ENCODE measurements at places on chromosomes 6 and 20.
A peak's percentile ranks its signal among the peaks of the same experiment; 100 is the strongest.

DNA sequence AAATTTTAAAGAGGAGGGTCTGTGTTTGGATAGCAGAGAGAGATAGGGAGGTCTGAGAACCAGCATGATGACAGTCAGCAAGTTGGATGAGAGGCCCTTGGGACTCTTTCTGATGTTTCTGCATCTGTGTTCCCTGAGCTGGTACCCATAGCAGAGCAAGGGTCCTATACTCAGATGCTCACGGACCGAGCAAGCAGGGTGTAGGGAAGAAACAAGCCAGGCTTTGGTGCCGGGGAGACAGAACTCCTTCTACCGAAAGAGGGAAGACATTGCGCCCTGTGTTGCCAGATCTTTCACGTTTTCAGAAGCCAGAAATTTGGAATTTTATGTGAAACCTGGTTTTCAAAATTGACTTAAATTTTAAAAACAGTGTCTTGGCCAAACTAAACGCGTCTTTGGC is 34.6 kb downstream of the NEDD9 start:
- H3K36me3 ChIP-seq, result peaks cover 14% of the 10 kb centered on the region
- no peak overlapping the region for H3K27ac ChIP-seq
- DNase-seq, result no peak
- peaks cover 38% of the 10 kb centered on the region for H3K4me1 ChIP-seq
- H3K27me3 ChIP-seq, result no peaks in the 10 kb centered on the region

GRCh38 chr6:14091339-14091978 is 26.1 kb upstream of the CD83 start:
- no peaks in the 10 kb centered on the region for H3K36me3 ChIP-seq
- no peak overlapping the region for H3K27ac ChIP-seq
- H3K4me3 ChIP-seq, result no peak overlapping the region
- no peaks in the 10 kb centered on the region for H3K4me1 ChIP-seq
- no peak for DNase-seq

- no peak overlapping the region for H3K27ac ChIP-seq
- no peaks in the 10 kb centered on the region for H3K4me1 ChIP-seq
- no peak for DNase-seq
These were observed 987.0 kb downstream of the HACE1 start for GRCh38 chr6:103872678-103873077.

GRCh38 chr6:27617046-27617687 is 144.3 kb upstream of the ZNF184 start:
- H3K27me3 ChIP-seq, result peaks cover 22% of the 10 kb centered on the region
- H3K4me3 ChIP-seq, result no peak overlapping the region
- H3K36me3 ChIP-seq, result no peaks in the 10 kb centered on the region
- peak; percentile 30 for DNase-seq
- H3K27ac ChIP-seq, result no peak overlapping the region

DNA sequence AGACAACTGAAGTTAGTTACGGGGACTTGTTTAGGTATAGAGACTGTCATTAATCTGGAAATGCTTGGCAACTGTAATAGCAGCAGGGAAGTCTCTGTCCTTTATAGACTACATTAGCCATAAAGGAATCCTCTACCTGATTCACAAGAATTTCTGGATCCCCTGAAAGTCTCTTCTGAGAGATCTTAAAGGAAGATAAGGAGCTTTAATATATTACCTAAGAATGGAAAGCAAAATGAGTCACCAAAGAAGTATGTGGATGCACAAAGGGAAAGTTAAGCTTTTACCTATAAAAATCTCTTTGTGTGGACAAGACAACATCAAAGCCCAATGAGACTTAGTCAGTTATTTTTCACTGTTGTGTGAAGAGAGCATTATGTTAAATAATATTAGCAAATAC is 92.2 kb upstream of the RSPO3 start:
- no peak overlapping the region for H3K27ac ChIP-seq
- no peak for DNase-seq
- H3K36me3 ChIP-seq, result no peaks in the 10 kb centered on the region
- H3K27me3 ChIP-seq, result no peaks in the 10 kb centered on the region
- no peaks in the 10 kb centered on the region for H3K4me1 ChIP-seq
- no peak overlapping the region for H3K4me3 ChIP-seq

GRCh38 chr6:41599852-41600445 is 38.3 kb upstream of the MDFI start:
- no peaks in the 10 kb centered on the region for H3K4me1 ChIP-seq
- H3K36me3 ChIP-seq, result peaks cover 6% of the 10 kb centered on the region
- no peak overlapping the region for H3K4me3 ChIP-seq
- no peak overlapping the region for H3K27ac ChIP-seq
- DNase-seq, result no peak

GRCh38 chr6:4675121-4675520 is 101.1 kb upstream of the CDYL start:
- DNase-seq, result no peak
- H3K4me3 ChIP-seq, result no peak overlapping the region
- H3K27ac ChIP-seq, result no peak overlapping the region
- no peaks in the 10 kb centered on the region for H3K27me3 ChIP-seq

- H3K4me1 ChIP-seq, result peaks cover 13% of the 10 kb centered on the region
- H3K27ac ChIP-seq, result no peak overlapping the region
- H3K4me3 ChIP-seq, result peak overlapping the region; percentile 96
- DNase-seq, result peak; percentile 56
These were observed 1.0 kb downstream of the JARID2 start for GRCh38 chr6:15246666-15247499.

DNA sequence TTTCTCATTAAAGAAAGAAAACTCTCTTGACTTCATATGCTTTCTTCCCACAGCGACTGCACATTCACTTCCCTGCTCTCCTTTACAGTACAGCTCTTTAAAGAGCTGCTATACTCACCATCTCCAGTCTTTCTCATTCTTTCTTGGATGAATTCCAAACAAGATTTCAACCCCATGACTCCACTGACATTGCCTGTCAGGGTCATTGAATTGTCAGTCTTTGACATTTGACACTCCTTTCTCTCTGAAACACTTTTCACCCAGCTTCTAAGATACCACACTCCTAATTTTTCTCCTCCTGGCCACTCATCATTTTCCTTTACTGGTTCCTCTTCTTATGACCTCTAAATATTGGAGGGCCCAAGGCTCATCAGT is 811 bp upstream of the ARMH2 start:
- H3K4me3 ChIP-seq, result no peak overlapping the region
- H3K27ac ChIP-seq, result no peak overlapping the region
- H3K36me3 ChIP-seq, result no peaks in the 10 kb centered on the region
- DNase-seq, result no peak
- H3K4me1 ChIP-seq, result no peaks in the 10 kb centered on the region
- no peaks in the 10 kb centered on the region for H3K27me3 ChIP-seq

GRCh38 chr6:137202078-137202477 is 17.1 kb downstream of the IFNGR1 start:
- peaks cover 26% of the 10 kb centered on the region for H3K36me3 ChIP-seq
- no peak overlapping the region for H3K4me3 ChIP-seq
- no peak for DNase-seq
- no peaks in the 10 kb centered on the region for H3K4me1 ChIP-seq
- no peak overlapping the region for H3K27ac ChIP-seq

GRCh38 chr6:124968401-124968800 is 6.2 kb downstream of the RNF217 start:
- no peak for DNase-seq
- no peaks in the 10 kb centered on the region for H3K27me3 ChIP-seq
- H3K4me1 ChIP-seq, result no peaks in the 10 kb centered on the region
- H3K36me3 ChIP-seq, result no peaks in the 10 kb centered on the region
- no peak overlapping the region for H3K27ac ChIP-seq
- no peak overlapping the region for H3K4me3 ChIP-seq

GRCh38 chr20:54189630-54190029 is 15.8 kb upstream of the CYP24A1 start:
- H3K36me3 ChIP-seq, result no peaks in the 10 kb centered on the region
- DNase-seq, result no peak
- no peak overlapping the region for H3K27ac ChIP-seq
- H3K27me3 ChIP-seq, result no peaks in the 10 kb centered on the region
- no peak overlapping the region for H3K4me3 ChIP-seq

DNA sequence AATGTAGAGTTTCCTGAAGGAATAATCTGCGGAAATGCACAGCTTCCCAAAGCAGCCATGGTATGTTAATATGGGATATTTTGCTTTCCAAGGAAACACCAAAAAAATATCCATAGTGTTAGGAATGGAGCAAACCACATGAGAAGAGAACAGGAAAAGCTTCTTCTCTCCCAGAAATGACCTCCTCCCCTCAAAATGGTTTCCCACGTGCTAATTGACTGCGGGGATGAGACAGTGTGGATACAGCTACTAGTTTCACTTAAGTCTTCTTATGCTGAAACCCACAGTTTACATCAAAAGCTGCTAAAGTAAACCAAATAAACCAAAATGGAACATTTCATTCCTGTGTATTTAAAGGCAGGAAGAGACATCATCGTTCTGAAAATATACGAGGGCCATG is 69.4 kb downstream of the FYN start:
- H3K4me1 ChIP-seq, result peaks cover 5% of the 10 kb centered on the region
- H3K36me3 ChIP-seq, result no peaks in the 10 kb centered on the region
- peak; percentile 49 for DNase-seq
- H3K27ac ChIP-seq, result peak overlapping the region; percentile 2
- no peak overlapping the region for H3K4me3 ChIP-seq
- H3K27me3 ChIP-seq, result no peaks in the 10 kb centered on the region

DNA sequence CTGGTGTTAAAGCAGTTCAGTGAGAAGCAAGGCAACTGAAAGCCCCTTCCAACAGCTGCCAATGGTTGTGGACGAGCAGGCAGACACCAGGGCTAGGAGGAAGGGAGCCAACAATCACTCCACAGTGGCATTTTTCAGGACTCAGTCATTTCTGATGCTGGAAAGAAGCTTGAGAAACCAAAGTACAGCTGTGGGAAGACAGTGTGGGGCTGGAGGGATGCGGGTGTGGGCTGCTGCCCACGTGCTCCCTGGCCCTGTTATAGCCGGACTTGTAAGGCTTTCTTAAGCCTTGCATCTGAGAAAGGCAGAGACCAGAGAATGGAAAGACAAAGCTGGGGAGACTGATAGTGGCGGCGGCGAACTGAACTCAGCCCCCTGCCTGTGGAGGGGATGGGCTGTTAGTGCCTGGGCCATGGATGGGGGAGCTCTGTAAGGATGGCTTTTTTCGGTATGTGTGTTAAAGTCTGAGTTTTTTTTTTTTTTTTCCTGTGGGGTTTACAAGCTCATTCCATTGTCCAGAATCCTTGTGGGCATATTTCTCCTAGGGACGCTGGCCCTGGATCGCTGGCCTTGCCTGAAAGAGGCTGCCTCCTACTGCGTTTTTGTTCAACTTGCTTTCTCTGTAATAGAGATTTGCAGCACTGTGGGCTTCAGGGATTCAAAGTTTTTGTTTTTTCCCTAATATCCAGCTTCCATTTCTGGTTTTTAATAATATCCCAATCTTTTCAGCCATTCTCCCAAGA is 91.7 kb downstream of the GJA10 start:
- H3K36me3 ChIP-seq, result no peaks in the 10 kb centered on the region
- H3K4me3 ChIP-seq, result no peak overlapping the region
- no peak overlapping the region for H3K27ac ChIP-seq
- H3K27me3 ChIP-seq, result no peaks in the 10 kb centered on the region
- DNase-seq, result no peak

- H3K4me1 ChIP-seq, result no peaks in the 10 kb centered on the region
- H3K27me3 ChIP-seq, result no peaks in the 10 kb centered on the region
- no peak overlapping the region for H3K27ac ChIP-seq
- DNase-seq, result no peak
These were observed 86.8 kb downstream of the ARHGAP18 start for GRCh38 chr6:129623008-129623732.

- no peak overlapping the region for H3K4me3 ChIP-seq
- no peaks in the 10 kb centered on the region for H3K4me1 ChIP-seq
- H3K36me3 ChIP-seq, result no peaks in the 10 kb centered on the region
- H3K27me3 ChIP-seq, result no peaks in the 10 kb centered on the region
These were observed 6.0 kb downstream of the CTSZ start for GRCh38 chr20:59001068-59001448.

GRCh38 chr6:150567380-150567779 is 32.3 kb upstream of the PLEKHG1 start:
- H3K4me1 ChIP-seq, result no peaks in the 10 kb centered on the region
- no peak overlapping the region for H3K4me3 ChIP-seq
- no peak for DNase-seq
- H3K27me3 ChIP-seq, result no peaks in the 10 kb centered on the region
- no peak overlapping the region for H3K27ac ChIP-seq

GRCh38 chr6:41163419-41163717 is 452 bp upstream of the TREM2 start:
- no peaks in the 10 kb centered on the region for H3K27me3 ChIP-seq
- no peak overlapping the region for H3K4me3 ChIP-seq
- H3K36me3 ChIP-seq, result no peaks in the 10 kb centered on the region

GRCh38 chr6:140155451-140156126 is 781.1 kb upstream of the CITED2 start:
- H3K36me3 ChIP-seq, result no peaks in the 10 kb centered on the region
- H3K27me3 ChIP-seq, result no peaks in the 10 kb centered on the region
- H3K4me3 ChIP-seq, result no peak overlapping the region
- no peak overlapping the region for H3K27ac ChIP-seq
- no peak for DNase-seq

GRCh38 chr6:11989386-11989785 is 22.7 kb upstream of the HIVEP1 start:
- H3K27ac ChIP-seq, result no peak overlapping the region
- no peak for DNase-seq
- no peaks in the 10 kb centered on the region for H3K4me1 ChIP-seq
- H3K36me3 ChIP-seq, result no peaks in the 10 kb centered on the region
- no peak overlapping the region for H3K4me3 ChIP-seq
- no peaks in the 10 kb centered on the region for H3K27me3 ChIP-seq

DNA sequence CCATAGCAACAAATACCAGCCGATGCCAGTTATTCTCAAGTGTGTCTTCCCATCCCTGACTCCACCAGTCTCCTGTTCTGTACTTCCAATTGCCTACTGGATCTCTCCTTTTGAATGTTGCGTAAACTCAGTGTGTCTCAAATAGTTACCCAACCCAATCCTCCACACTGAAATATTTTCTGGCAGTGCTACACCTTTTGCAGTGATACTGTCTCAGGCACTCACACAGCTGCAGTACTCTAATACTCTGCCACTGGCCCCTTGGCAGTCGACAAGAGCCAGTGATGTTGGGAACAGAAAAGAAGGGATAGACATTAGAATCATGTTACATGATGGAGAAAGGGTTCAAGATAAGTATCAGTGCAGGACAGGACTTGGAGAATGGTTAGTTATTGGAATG is 31.8 kb upstream of the FOXO3 start:
- no peaks in the 10 kb centered on the region for H3K36me3 ChIP-seq
- H3K4me1 ChIP-seq, result peaks cover 3% of the 10 kb centered on the region
- H3K4me3 ChIP-seq, result no peak overlapping the region
- no peak for DNase-seq
- H3K27me3 ChIP-seq, result no peaks in the 10 kb centered on the region
- no peak overlapping the region for H3K27ac ChIP-seq

GRCh38 chr6:38110481-38110971 is 291.0 kb downstream of the ZFAND3 start:
- H3K36me3 ChIP-seq, result no peaks in the 10 kb centered on the region
- no peak overlapping the region for H3K27ac ChIP-seq
- DNase-seq, result no peak
- H3K27me3 ChIP-seq, result no peaks in the 10 kb centered on the region
- H3K4me1 ChIP-seq, result peaks cover 2% of the 10 kb centered on the region
- no peak overlapping the region for H3K4me3 ChIP-seq

- H3K36me3 ChIP-seq, result peaks cover 3% of the 10 kb centered on the region
- peak overlapping the region; percentile 54 for H3K27ac ChIP-seq
- no peaks in the 10 kb centered on the region for H3K27me3 ChIP-seq
These were observed 153.7 kb upstream of the SNX9 start for GRCh38 chr6:157669323-157669722.

All from kidney (tissue), 22 donors.